ENCODE measurements at places on chromosomes 1 and 21.

DNA sequence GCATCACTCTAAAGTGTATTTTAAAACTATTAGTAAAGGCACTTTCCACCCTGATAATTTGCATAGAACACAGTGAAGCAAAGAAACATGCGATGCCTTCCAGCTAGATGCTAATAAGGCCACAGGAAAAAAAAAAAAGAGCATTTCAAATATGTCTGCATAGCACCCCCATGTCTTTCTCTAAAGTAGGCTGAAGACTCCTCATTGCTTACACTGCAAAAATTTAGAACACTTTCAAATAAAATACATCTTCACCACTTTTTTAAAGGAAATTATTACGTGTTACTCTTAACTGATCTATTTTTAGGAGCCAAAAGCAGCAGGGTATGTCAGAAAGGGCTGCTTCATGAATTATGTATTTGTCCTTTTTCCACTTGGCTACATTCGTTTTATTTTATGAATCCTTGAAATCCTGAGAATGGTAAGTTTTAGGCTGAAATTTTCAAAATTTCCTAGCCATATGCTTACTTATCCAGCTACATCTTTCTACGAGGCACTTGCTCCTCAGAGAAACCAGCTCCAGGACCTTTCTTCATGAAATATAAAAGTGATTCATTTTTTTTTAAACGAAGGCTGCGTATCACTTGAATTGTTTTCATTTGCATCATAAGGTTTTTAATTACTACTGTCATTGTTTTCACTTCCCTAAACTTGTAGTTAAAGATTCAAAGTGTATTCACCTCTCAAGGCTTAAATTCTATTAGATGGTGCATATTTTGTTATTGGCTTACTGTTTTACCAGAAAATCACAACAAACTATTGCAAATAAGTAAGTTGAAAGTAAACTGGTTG, 513.0 kb downstream of the PTPRC start:
- DNase-seq: no peak

DNA sequence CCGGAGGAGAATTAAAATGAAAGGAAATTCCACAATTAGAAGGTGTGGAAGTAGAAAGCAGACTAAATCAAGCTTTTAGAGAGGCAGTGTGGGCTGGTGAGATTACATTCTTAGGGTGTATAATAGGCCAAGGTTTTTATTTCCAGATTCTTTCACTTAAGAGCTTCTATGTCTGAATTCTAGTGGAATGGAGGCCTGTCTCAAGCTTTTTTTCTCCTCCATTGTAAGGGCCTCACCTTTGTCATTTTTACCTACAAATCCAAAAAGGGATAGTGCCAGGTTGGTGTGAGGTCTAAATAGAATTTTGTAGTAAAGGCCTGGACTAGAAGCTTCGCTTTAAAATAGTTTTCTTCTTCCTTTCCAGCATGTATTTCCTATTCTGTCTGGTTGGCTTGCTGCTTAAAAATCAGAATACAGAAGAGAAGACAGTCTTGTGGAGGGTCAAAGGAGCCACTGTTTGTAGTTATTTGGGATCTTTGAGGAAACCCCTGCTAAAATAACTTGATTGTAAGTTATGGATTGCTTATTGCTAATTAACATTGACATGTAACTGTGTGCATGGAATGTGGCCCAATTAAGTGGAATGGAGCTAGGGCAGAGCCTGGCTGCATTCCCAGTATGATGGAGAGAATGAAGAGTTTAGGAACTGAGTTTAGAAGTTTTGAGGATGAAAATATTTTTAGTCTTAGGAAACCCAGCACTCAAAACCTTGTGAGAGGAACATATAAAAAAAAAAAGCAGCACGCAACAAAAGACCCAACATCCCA, 162.5 kb upstream of the B3GALT2 start:
- DNase-seq: no peak

DNA sequence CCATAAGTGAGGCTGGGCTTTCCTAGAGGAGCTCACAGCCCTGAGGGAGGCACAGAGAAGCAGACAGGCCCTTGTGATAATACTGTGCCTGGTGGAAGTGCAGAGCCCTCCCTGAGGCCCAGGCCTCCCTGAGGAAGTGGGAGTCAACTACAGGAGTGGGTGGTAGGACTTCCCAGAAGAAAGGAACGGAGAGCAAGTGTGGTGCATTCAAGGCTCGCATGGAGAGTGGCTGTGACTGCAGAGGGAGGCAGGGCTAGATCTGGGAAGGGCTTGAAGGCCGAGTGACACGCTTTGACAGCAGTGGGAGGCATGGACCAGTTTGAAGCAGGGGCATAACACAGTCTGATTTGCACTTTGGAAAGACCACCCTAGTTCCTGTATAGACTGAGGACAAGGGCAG, 37.3 kb downstream of the AZIN2 start:
- no peak for DNase-seq

- DNase-seq: no peak
These were observed 32.1 kb upstream of the RGS1 start for GRCh38 chr1:192543445-192543844.

GRCh38 chr1:223792046-223792445, 53.7 kb downstream of the TP53BP2 start:
- no peak for DNase-seq

GRCh38 chr1:243926803-243927245, 76.8 kb upstream of the AKT3 start:
- DNase-seq: peak; percentile 98

All from A172 (cell line).